CD8-positive, alpha-beta memory T cell (primary cell): ENCODE measurements at places on chromosomes 11 and 22.

DNA sequence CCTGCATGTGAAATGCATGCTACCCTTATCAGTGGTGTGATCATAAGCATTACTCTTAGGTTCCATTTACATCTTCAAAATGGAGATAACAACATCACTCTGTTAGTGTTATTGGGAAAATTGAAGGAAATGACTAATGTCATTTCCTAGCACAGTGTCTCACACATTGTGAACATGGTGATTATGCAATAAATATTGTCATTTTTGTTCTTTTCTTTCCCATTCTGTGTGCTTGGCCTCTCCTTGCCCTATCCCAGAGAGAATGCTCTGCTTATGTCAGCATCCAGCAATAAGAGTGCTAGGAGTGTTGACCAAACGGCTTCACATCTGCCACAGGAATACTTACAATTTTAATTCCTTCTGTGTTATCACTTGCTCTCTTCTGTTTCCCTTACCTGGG, 1024.1 kb upstream of the CCDC90B start:
- no peak for DNase-seq

GRCh38 chr11:18277565-18278271, 11.7 kb downstream of the SAA1 start:
- DNase-seq, result no peak

DNA sequence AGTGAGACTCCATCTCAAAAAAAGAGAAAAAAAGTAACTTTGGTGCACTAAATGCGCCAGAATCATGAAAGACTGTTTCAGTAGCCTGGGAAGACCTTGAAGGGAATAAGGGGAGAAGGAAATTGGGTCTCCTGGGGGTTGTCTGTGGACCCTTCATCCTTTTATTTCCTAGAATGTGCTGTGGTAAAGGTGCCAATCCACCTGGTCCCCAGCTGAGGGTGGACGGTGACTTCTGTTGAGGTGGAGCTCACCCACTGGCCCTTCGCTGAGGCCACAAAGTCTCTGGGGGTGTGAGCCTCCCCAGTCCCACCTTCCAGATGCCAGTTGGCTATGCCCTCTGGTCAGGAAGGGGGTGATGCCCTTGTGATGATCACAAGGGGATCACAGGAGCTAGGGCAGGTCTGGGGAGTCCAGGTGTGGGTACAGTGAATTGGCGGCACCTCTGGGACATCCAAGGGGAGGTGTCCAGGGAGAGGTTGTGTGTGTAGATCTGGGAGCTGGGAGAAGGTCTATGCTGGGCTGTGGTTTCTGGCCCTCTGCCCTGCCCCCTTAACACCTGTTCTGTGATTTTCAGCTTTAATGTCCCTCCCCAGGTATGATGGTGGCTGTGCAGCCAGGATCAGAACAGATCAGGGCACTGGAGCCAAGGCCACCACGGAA, 34.2 kb upstream of the LMO1 start:
- DNase-seq, result no peak

DNA sequence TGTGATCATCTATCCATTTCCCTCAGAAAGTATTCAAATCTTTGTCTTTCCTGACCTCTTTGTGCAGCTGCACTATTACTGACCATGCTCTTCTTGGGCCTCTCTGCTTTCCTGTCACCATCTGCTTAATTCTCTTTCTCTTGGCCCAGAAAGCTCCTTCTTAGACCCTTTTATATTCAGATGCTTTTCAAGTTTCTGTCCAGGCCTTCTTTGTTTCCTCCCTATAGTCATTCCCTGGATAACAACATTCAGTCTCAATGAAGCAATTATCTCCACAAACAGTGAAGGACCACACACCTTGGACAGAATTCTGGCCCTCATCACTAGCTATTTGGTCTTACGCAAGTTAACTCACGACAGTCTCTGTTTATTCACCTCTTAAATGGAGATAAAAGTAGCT, 89.7 kb downstream of the LARGE2 start:
- DNase-seq, result no peak

DNA sequence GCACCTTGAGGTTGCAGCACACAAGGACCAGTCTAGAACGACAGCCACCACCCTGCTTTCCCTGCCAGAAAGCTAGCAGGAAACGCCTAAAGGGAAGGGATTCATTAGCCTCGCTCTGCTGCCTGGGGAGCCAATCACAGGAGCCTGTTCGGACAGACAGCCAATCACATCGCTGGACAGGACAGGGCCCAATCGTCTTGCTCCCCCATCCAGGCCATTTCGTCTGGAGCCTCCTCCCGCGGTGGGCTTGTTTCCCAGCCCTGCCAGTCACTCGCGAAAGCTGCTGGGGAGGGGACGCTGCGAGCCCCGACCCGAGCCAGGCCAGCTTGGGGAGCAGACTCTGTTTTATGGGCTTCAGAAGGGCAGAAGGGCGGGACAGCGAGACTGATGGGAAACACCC, 79.8 kb upstream of the NCAM1 start:
- DNase-seq, result no peak

- no peak for DNase-seq
These were observed 3.5 kb downstream of the KRTAP5-7 start for GRCh38 chr11:71530602-71531001.
